ENCODE measurements at places on chromosomes 4 and X.

GRCh38 chr4:15756361-15756861, 21.7 kb upstream of the CD38 start:
- no peak for DNase-seq

- no peak for DNase-seq
These were observed 21.7 kb upstream of the SPP1 start for GRCh38 chr4:87953826-87954225.

DNA sequence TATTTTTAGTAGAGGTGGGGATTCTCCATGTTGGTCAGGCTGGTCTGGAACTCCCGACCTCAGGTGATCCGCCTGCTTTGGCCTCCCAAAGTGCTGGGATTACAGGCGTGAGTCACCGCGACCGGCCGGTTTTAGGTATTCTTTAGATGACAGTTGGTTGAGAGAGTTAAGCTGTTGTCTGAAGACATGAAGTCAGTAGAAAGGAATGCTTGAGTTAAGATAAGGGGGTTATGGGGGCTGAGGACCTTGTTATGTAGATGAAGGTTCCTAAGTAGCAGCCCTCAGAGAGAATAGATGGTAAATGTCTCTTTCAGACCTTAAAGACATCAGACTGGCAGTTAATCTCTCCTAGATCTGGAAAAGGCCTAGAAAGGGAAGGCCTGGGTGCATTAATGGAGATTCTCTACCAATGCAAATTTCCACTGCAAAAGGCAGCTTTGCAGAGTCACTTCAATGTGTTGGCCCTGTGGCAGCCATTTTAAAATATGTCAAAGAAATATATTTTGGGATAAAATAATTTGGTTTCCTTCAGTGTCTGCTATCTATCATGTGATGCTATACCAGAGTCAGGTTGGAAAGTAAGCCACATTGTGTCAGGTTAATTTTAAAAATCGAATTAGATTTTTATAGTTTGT, 6.4 kb upstream of the ZNF674 start:
- DNase-seq: peak; percentile 33

GRCh38 chr4:137393044-137393443, 139.2 kb downstream of the PCDH18 start:
- DNase-seq: no peak
